Activated CD4-positive, alpha-beta T cell treated with anti-CD3 and anti-CD28 coated beads, Interleukin-2, amount 10 ng/mL, durations not matched to agents 7 days and 5 days (primary cell): ENCODE measurements at places on chromosomes 7 and 10. TPM values are rescaled to one million over a fixed set of nuclear protein-coding genes. Genes with fewer than 3 reads are reported as not detected.

NSUN5 gene
- 50.9 TPM for total RNA-seq

SPAG6 gene
- total RNA-seq: 0.57 TPM

LGI1 gene
- total RNA-seq: not detected

CRHR2 gene
- not detected for total RNA-seq

CLDN4 gene
- not detected for total RNA-seq

- DNase-seq: no peak
Measured at GRCh38 chr7:124071843-124072242, 39.0 kb upstream of the TMEM229A start.

DNA sequence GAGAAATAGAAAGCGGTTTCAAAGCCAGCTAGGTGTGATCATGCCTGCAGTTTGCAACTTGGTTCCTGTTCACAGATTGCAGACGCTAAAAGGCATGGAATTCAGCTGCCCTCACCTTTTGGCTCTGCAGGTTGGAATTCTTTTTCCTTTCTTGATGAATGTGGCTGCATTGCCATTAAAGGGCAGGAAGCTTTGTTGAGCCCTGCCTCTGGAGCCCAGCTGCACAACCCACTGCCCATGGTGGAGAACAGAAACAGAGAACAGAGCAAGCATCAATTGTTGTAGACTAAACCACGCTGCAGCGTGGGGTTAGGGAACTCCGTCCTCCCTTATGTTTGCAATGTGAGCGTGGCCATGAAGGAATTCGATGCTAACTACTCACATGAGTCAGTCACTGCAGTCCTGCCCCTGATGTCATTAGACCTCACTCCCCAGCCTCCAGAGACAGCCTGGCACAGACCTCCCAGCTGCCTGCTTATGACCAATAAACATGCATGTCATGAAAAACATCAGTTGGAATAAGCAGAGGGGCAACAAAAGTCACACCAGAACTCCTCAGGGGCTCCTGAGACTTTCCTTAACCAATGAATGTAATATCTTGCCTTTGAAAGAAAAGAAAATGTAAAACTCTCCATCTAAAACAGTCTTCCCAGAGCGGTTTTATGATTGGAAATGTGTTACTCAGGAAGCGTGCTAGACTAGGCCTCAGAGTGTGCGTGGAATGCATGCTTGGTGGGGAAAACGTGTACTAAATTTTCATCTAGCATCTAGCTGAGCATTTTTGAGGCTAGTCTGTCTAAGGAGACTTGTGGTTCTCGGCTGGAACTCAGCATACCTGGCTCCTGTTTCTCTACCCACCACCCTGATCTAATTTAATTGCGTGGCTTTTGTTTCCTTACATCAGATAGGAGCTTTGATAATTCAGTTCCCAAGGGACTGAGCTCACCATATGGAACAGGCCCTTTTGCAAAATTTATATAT lies 232.2 kb downstream of the KIAA1217 start:
- no peak for DNase-seq

DNA sequence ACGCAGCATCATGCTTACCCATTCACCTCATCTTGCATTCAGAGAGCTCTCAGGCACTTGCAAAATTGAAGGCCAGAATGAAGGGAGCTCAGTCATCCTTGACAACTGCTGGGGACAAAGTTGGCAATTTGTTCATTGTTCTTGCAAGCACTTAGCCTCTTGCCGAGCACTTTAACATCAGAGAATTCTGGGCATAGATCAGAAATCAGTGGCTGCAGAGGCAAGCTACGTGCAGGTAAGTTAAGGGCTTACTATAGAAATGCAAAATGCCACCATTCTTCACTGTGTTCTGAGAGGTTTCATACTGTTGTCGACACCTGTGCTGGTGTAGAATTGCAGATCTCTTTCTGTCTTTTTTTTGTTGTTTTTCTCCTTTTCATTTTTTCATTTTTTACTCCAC lies 84.1 kb upstream of the INSYN2A start:
- no peak for DNase-seq

DNA sequence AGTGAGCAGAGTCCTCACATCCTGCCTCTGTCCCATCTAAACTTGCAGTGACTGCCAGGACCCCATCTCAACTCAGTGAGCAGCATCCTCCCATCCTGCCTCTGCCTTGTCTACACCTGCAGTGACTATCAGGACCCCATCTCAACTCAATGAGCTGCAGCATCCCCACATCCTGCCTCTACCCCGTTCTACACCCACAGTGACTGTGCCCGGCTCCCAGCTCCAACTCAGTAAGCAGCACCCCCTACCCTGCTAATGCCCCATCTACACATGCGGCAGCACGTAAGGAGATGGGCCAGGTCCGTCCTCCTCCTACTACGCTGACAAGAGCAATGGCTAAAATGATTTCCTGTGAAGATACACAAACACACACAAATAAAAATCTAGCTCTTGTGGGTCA lies 65.5 kb downstream of the TNS3 start:
- no peak for DNase-seq

DNA sequence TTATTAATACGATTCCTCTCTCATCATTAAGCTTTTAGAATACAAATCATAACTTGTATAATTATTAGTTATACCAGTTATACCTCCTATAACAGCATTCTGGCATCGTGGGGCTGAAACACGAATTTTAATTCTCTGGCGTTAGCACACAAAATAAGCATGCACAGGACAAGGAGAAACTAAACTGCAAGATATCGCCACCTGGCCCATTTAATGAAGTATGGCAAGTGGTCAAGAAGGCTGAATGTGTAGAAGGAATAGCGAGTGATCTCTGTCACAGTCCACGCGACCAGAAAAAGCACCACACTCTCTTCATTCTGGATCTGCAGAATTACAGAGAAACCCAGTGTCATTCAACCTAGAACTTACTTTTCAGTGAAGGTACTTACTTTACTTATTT lies 18.1 kb downstream of the HACD1 start:
- no peak for DNase-seq

GRCh38 chr7:156616269-156617202 lies 24.0 kb upstream of the RNF32 start:
- no peak for DNase-seq

- no peak for DNase-seq
Measured at GRCh38 chr7:116633131-116633988, 38.6 kb upstream of the MET start.

DNA sequence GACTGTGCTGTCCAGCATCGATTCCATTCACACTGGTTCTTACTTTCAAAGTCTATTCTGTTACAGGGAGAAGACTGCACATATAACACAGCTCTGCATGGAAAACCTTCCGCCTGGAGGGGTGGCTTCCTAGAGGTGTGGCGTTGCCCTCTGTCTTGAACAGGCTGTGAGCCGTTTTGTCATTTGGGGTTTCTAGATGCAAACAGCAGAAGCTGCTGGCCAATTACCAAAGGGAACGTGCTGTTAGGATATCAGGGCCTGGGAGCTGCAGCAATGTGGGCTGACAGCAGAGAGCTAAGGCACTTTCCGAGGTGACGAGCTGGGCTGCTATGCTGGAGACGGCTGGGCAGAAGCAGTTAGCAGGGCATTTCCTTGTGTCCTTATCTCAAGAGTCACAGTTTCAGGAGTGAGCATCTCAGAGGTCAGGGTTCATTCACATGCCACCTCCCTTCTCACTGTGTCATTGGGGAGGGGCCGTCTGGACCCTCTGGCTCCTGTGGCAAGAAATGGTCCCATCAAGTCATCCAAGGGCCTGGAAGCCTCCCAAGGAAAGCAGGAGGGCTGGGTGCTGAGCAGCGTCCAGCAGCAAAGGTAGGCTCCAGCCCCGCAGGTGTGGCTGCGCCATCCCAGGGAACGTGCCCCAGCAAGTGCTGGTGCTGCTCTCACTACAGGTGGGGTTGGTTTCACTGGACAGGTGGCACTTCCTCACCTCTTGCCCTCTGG lies 106.5 kb downstream of the WDR37 start:
- no peak for DNase-seq

DNA sequence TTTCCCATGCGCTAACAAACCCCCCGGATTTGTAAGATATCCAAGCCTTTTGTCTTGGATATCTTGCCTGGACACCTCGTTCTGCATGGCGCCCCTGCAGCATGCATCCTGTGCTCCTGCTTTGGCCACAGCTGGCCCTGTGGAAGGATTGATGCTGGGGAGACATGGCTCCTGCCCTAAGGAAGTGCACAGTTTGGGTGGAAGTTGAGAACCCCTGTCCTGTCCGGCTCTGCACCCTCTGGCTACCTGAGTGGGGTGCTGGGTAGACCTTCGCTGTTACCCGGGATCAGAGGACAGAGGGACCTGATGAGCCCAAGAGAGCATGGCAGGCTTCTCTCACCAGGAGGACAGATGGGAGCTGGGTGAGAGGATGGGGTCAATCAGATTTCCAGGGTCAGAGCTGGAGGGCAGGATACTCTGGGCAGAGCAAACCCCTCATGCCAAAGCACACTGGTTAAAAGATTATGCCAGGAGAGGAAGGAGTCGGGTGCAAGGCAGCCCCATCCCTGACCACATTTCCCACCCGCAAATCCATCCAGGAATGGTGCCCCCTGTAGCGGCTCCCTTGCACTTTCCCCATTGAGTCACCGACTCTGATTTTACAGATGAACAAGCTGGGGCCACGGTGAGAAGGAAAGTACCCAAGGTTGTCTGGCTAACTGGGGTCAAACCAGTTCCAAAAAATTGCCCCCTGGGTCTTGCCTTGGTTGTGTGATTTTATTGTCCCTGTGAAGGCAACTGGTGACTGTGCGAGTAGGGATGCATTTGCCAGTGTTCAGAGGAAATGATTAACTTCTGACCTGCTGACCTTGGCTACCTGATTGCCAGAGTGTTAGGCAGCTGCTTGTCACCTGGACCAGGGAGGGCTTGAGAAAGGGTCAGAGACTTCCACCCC lies 290.1 kb upstream of the ZMIZ1 start:
- no peak for DNase-seq

DNA sequence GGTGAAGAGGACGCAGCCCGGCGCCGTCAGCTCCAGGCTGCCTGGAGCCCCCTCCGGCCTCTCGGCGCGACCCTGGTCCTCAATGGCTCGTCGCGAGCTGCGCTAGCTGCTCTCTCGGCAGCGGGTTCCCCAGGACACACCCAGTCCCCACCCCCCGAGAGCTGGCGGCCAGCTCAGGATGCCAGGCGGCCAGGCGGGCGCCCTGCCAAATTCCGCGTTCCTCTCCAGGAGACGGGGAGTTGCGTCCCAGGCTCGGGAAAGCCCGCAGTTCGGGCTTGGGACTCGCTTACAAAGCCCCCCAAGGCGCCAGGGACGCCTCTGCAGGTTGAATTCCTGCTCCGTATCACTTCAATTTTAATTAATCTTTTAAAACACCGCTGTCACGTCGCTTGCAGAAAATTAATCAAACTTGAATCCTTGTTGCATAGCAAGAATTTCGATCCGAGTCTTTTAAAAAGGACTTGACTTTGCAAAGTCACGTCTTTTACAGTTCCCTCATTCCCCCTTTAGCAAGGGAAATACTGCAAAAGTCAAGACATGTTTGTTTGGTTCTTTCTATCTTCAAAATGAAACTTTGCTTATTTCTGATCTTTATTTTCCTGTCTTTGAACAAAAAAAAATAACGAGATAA lies 28.2 kb downstream of the SKIDA1 start:
- DNase-seq: no peak
